ENCODE measurements at places on chromosomes 4 and X.

DNA sequence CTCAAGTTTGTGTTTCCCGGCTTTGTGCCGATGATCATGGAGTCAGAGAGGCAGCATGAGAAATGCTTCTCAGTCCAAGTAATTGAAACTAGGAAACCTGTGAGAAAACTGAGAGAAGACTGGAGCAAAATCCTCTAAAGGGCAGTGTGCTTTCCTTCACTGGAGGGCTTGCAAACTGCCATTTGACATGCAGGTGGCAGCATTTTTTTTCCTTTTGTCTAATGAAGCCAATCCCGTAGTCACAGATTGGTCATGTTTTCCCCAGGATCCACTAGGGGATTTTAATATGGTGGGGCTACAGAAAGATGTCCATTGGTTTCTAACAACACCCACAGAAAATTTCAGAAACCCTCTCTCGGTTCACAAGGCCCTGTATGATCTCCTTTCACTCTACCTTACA lies 117.4 kb upstream of the NUDT10 start:
- no peak for DNase-seq

GRCh38 chrX:16722481-16722880 lies 3.1 kb downstream of the SYAP1 start:
- no peak for DNase-seq

DNA sequence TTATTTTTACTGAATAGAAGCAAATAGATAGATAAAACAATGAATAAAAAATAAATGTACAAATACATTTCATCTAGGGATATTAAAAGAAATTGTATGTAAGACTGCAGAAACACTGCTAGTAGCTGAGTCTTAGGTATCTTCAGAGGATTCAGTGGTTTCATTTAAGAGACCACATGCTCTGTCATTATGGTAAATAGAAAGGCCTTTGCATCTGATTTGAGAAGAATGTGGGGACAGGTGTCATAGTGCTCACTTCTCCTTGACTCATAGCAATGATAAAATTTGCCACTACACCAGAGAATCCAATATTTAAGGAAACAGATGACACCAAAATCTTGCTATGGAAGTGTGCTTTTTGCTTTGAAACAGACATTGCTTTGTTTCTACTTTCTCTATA lies 59.8 kb upstream of the PPP1R2C start:
- no peak for DNase-seq

- no peak for DNase-seq
Measured at GRCh38 chr4:139131209-139131870, 45.7 kb downstream of the ELF2 start.

GRCh38 chr4:69970071-69970470 lies 4.5 kb upstream of the CSN2 start:
- DNase-seq = no peak

DNA sequence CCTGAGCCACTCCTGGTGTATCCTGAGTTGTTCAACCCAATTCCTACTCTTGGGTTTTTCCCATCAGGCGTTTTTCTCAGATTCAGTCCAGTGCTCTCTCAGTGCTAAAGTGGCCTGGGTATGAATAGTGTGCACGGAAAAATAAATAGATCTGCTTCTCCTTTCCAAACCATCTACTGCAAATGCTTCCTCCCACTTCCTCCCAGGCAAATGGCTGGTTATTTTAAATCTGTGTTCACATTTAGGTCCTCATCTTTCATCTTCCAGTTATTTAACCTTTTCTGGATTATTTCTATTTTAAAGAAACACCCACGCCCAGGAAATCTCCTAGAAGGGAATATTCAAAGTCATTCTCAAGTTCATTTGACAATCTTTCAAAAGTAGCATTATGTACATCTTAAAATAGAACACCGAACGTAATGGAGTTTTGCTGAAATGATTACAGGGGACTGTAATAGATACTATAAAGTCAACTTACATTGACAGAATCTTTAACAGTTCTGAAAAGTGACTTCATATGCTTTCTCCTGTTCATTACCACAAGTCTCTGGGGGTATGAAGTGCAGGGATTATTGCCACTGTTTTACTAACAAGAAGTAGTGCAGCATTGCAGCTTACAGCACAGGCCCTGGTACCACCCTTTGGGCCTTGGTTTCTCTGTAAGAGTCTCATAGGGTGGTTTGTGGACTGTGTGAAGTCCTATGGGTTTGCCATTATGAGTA lies 66.3 kb downstream of the MED28 start:
- DNase-seq = no peak

- no peak for DNase-seq
Measured at GRCh38 chrX:104427693-104428092, 138.3 kb upstream of the IL1RAPL2 start.

DNA sequence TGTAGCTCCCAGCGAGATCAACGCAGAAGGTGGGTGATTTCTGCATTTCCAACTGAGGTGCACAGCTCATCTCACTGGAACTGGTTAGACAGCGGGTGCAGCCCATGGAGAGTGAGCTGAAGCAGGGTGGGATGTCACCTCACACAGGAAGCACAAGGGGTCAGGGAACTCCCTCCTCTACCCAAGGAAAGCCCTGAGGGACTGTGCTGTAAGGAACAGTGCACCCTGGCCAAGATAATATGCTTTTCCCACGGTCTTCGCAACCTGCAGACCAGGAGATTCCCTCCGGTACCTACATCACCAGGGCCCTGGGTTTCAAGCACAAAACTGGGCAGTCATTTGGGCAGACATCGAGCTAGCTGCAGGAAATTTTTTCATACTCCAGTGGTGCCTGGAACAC lies 216.4 kb upstream of the TET2 start:
- no peak for DNase-seq

DNA sequence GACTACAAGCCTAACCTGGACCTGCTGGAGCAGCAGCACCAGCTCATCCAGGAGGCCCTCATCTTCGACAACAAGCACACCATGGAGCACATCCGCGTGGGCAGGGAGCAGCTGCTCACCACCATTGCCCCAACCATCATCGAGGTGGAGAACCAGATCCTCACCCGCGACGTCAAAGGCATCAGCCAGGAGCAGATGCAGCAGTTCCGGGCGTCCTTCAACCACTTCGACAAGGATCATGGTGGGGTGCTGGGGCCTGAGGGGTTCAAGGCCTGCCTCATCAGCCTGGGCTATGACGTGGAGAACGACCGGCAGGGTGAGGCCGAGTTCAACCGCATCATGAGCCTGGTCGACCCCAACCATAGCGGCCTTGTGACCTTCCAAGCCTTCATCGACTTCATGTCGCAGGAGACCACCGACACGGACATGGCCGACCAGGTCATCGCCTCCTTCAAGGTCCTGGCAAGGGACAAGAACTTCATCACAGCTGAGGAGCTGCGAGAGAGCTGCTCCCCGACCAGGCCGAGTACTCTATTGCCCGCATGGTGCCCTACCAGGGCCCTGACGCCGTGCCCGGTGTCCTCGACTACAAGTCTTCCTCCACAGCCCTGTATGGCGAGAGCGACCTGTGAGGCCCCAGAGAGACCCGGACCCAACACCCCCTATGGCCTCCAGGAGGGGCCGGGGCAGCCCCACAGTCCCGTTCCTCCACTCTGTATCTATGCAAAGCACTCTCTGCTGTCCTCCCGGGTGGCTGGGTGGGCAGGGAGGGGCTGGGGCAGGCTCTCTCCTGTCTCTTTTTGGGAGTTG lies 486.2 kb downstream of the TRAM1L1 start:
- DNase-seq = no peak

DNA sequence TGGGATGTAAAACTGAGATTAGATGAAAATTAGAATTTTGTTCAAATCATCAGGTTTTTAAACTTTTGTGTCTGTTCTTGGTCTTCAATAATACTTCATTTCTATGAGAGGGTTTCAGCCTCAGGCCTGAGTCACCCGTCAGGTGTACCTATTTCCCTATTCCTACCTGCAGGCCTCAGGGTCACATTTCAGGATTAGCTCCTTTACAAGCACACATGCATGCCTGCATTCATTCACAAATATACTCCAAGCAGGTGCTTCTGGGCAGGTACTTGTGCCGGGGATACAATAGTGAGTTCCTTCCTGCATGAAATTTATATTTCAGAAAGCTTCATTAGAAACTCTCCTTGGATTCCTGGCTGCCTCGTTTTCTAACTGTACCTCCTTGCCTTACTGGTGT lies 114.9 kb downstream of the SHISA3 start:
- no peak for DNase-seq

DNA sequence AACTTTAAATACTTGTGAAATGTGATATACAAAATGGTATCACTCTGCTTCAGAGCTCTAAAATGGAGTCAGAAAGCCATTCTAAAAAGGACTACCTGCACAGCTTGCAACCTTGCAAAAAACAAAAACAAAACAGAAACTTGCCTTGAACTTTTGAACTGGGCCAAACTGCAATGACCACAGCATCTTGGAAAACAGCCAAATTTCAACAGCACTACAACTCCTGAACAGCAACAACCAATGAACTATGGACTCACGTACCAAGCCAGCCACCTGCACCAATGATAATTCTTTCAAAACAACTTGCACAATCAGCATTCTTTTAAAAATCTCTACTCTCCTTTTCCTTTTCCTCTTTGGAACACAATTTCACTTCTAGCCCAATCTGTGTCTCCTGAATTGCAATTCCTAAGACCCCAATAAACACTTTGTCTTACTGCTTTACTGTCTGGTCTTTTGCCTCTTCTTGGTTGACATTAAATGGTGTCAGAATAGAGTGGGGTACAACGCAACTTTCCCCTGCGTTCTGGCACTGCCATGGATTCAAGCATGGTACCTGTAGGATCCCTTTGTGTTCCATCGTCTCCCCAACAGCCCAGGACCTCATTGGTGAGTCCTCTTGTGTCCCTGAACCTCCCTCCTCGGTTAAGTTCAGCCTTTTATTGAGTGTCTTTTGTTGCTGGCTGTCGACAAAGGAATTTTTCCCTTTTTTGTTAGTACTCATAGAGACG lies 35.7 kb upstream of the FMR1 start:
- no peak for DNase-seq

GRCh38 chr4:51890760-51891159 lies 47.8 kb downstream of the DCUN1D4 start:
- no peak for DNase-seq

- no peak for DNase-seq
Measured at GRCh38 chr4:681736-682451, 7.1 kb downstream of the SLC49A3 start.

DNA sequence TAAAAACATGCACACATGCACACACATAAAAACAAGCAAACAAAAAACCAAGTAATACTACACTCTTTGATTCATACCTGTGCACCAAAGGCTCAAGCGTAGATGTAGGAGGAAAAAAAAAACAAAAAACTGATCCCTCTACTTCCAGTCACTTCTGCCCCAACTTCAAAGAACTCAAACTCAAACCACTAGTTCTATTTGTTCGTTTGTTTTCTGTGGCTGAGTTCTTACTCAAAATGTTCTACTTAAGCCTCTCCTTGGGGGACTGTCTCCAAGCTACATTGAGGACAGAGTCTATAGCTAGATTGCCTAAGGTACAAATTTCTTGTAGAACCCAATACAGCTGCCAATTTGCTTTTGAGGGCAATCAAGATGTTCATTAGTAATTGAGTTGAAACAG lies 171.0 kb upstream of the ATOH1 start:
- no peak for DNase-seq

DNA sequence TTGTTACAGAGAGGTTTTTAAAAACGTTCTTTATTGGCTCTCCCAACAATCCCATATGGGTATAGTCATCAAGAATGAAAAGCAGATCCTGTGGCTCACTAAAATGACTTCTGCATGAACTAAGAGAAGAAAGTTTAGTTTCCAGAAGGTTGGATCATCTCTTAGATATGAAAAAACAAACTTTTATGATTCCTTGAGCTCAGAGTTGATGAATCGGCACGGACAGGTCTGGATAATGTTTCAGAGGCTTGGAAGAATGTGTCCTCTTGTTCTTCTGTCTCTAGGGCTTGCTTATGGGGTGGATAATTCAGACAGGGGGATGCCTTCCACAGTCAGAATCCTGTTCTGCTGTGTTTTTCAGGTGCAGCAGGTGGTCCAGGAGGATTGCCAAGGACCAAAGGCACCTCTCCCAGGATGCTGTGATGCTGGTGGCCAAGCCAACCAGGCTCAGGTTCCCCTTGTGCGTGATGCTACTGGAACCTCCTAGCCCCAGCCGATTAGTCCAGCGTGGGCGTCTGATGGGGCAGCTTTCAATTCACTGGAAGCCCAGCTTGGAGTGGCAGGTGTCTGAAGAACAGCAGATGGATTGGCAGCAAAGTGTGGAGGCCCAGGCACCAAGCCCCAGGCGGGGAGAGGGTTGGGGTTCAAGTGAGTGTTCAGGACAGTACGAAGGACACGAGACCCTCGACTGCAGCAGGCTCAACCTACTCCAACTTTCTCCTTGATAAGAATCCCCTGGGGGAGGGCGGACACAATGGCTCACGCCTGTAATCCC lies 30.3 kb downstream of the CCKAR start:
- DNase-seq = no peak

DNA sequence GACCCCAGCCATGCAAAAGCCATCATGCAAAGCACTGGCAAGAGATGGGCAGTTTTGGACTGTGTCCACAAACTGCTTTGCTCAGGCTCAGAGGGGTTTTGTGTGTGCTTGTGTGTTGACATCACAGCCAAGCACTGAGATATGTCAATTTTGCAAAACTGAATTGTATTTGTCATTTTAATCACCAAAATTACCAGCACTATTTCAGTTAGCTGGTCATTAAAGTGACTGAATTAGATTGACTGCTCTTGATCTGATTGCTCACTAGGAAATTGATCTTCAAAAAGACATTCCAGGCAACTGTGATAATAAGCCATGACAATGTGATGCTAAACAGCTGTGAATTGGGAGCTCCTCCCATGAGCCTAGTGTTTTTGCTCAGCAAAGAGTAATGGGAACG lies 337.3 kb upstream of the GNPDA2 start:
- DNase-seq = no peak

DNA sequence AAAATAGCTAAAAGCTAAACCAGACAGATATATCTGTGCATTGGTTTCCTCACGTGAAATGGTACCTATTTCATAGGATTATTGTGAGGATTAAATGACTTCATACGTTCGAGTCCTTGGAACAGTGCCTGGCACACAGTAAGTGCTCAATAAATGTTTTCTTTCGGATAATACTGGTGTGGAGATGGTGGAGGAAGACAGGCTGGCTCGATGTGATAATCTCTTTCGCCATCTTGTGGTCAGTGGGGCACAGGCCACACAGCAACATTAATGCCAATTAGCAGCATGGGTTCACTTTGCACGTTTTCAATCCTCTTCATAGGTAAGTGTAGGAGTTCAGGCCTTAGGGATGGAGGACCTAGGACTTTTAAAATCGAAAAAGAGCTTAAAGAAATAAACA lies 9.3 kb downstream of the PAGE4 start:
- DNase-seq = no peak

Data from cortex of kidney (tissue), 1 donor.